ENCODE measurements at places on chromosomes 3 and 15. TPM values are rescaled to one million over a fixed set of nuclear protein-coding genes. Genes with fewer than 3 reads are reported as not detected.
A peak's percentile ranks its signal among the peaks of the same experiment; 100 is the strongest.

DNA sequence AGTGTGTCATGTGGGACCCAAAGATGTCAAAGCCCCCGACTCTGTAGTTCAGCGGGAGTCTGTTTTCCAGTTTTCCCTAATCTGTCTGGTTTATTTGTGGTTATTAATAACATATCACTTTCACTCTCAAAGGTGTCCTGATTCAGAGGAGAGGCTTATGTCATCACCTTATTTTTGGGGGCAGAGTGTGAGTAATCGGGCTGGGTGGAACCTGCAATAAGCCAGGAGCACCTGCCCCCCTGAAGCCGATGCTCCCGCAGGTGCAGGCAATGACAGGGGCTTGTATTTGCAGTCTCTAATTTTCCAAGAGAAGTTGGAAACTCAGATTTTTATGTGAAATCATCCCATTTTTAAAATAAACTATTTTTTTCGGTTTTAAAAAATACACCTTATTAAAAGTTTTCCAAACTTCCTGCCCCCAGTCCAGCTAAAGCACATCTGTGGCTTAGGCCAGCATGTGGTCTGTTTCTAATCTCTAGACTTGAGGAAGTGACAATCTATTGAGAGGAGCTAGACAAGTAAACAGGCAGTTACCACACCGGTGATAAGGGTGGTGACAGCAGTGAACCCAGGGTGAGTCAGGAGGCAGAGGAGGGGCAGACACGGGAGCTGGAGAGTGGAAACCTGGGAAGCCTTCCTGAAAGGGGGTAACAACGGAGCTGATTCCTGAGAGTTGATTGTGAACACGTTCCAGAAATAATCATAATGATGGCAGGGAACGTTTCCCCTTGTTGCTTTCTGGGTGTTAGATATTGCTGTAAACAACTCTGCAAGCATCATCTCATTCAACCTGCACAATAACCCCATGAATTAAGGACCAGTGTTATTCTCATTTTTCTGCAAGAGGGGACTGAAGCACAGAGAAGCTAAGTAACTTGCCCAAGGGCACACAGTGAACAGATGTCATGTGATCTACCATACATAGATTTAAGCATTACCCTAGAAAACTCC, 37.2 kb downstream of the BHLHE40 start:
- H3K27me3 ChIP-seq = no peaks in the 10 kb centered on the region
- no peaks in the 10 kb centered on the region for H3K4me1 ChIP-seq
- peak overlapping the region; percentile 47 for H3K27ac ChIP-seq
- H3K4me3 ChIP-seq = no peak overlapping the region

GRCh38 chr3:126654571-126655383, at the start of gene TXNRD3:
Gene TXNRD3 (minus strand): TSS chr3:126655124.
- peak; percentile 86 for DNase-seq
- H3K4me1 ChIP-seq = peaks cover 6% of the 10 kb centered on the region
- H3K27me3 ChIP-seq = no peaks in the 10 kb centered on the region
- no peaks in the 10 kb centered on the region for H3K36me3 ChIP-seq
- peak within 1 kb of the TSS; percentile 86 for H3K27ac ChIP-seq

The FBXL22 gene
- total RNA-seq = 107 TPM

DNA sequence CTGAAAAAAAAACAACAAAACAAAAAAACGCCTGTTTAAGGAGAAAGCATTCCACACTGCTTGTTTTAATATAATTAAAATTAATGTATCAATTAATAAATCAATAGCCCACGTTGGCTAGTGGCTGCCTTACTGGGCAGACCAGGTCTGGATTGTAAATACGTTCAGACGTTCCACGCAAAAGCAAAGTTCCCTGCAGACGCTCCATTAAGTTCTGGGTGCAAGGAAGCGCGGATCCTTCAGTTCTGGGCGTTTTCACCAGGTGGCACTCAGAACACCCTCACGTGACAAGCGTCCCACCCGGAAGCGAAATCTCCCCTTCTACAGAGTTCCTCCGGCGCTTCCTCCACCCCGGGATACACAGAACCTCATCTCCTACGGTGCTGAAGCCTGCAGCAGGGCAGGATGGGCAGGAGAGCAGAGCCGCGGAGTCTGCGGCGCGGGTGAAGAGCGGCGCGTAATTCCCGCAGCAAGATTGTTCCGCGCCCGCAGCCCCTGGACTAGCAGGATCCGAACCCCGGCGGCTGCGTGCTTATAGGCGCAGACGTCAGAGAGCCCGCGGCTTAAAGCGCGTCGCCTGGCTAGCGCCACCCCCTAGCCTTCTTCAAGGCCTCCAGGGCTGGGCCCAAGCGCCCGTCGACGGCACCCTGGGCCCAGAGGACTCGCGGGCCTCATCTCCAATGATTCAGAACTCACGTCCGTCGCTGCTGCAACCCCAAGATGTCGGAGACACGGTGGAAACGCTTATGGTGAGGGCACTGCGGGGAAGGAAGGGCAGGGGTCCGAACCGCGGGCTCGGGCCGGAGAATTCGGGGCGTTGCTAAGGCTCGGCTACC, at the start of gene SLC25A38:
Gene SLC25A38 (plus strand): TSS at position 326 of the 836 bp plus-strand sequence. CDS start 355 bp downstream, at position 681.
- peak within 1 kb of the TSS; percentile 62 for H3K4me3 ChIP-seq
- DNase-seq = peak; percentile 91
- H3K4me1 ChIP-seq = no peaks in the 10 kb centered on the region
- no peaks in the 10 kb centered on the region for H3K36me3 ChIP-seq
- H3K27ac ChIP-seq = peak within 1 kb of the TSS; percentile 92
- no peaks in the 10 kb centered on the region for H3K27me3 ChIP-seq

- no peak for DNase-seq
- H3K4me3 ChIP-seq = no peak overlapping the region
- peaks cover 14% of the 10 kb centered on the region for H3K4me1 ChIP-seq
- H3K27ac ChIP-seq = no peak overlapping the region
- no peaks in the 10 kb centered on the region for H3K36me3 ChIP-seq
These were observed 43.4 kb downstream of the PXYLP1 start for GRCh38 chr3:141275032-141275422.

DNA sequence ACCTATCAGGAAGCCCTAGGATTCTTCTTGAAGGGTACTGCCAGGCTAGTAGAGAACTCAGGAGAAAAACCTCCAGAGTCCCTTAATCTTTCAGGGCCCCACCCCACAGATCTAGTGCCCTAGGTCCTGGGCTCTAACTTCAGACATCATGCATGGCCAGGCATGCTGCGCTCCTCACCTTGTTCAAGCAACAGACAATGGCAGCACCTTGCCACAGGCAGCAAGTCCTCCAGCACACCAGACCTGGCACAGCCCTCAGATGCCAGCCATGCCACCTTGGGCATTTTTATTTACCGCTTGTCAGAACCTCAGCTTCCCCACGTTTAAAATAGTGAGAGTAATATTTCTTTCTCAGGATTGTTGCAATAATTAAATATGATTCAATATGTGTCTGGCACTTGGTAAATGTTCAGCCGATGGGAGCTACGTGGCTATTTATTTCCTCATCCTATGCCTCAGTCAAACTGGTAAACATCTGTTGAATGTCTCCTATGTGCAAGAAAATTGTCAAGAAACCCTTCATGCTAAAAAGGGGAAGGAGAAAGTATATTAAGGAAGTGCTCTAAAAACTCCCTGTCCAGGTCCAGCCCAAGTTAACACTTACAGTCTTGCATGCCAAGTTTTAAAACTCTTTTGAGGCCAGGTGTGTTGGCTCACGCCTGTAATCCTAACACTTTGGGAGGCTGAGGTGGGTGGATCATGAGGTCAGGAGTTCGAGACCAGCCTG, 14.5 kb upstream of the CCR1 start:
- no peaks in the 10 kb centered on the region for H3K4me1 ChIP-seq
- no peaks in the 10 kb centered on the region for H3K27me3 ChIP-seq
- H3K27ac ChIP-seq = no peak overlapping the region
- DNase-seq = no peak
- no peak overlapping the region for H3K4me3 ChIP-seq

The AMT gene
- total RNA-seq = 4.3 TPM

DNA sequence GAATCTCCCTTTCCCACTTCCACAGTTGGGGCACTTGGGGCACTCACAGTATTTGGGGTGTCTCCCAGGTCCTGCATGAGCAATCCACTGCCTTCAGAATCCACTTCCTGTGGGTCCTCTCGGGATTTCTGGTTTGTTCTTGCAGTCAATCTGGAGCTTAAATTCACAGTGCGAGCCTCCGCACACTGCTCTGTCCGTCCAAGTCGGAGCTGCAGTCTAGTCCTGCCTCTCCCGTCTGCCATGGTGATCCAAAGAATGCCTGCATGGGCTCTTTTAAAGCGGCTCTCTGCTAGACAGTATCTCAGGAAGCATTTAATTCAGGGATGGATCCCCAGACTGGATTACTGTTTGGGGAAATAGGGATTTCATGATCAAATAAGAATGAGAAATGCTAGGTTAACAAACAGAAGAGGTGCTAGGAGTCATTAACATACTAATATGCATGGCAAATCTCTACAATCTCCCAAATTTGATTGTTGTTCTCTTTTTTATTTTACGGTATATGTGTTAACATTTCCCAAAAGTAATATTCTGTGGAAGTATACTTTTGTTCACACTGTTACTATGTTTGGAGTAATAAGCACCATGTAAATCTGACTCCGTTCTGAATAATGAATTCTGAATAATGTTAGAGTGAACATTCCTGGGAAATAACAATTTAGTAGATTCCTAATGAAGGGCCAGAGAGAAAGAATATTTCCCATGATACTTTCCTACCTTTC, 142.5 kb downstream of the HCN4 start:
- no peak overlapping the region for H3K27ac ChIP-seq
- no peak for DNase-seq
- no peaks in the 10 kb centered on the region for H3K27me3 ChIP-seq
- H3K36me3 ChIP-seq = no peaks in the 10 kb centered on the region
- H3K4me1 ChIP-seq = peaks cover 4% of the 10 kb centered on the region
- no peak overlapping the region for H3K4me3 ChIP-seq

GRCh38 chr15:25718169-25718536, 145.0 kb downstream of the ATP10A start:
- DNase-seq = peak; percentile 55
- H3K36me3 ChIP-seq = no peaks in the 10 kb centered on the region
- no peak overlapping the region for H3K27ac ChIP-seq

- H3K4me1 ChIP-seq = no peaks in the 10 kb centered on the region
- DNase-seq = no peak
- H3K27me3 ChIP-seq = no peaks in the 10 kb centered on the region
- no peak overlapping the region for H3K4me3 ChIP-seq
- no peak overlapping the region for H3K27ac ChIP-seq
These were observed 380.7 kb upstream of the GOLIM4 start for GRCh38 chr3:168476360-168476980.

- no peak overlapping the region for H3K4me3 ChIP-seq
These were observed 141.5 kb downstream of the PLOD2 start for GRCh38 chr3:146019508-146019907.

DNA sequence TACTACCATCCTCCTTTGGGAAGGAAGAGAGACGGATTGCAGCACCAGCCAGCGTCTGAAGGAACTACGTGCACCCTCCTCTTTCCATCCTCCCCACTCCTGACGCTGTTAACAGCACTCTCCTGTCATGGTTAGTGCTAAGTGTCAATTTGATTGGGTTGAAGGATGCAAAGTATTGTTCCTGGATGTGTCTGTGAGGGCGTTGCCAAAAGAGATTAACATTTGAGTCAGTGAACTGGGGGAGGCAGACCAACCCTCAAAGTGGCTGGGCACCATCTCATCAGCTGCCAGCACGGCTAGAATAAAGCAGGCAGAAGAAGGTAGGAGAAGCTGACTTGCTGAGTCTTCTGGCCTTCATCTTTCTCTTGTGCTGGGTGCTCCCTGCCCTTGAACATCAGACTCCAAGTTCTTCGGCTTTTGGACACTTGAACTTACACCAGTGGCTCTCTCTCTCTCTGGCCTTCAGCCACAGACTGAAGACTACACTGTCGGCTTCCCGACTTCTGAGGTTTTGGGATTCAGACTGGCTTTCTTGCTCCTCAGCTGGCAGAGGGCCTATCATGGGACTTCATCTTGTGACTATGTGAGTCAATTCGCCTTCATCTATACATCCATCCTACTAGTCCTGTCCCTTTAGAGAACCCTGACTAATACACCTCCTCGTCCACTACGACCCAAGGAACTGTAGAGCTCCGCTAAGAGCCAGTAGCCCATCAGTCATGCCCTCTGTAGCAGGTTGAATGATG, 128.2 kb upstream of the HES1 start:
- H3K27ac ChIP-seq = no peak overlapping the region
- H3K4me3 ChIP-seq = no peak overlapping the region
- no peak for DNase-seq
- no peaks in the 10 kb centered on the region for H3K27me3 ChIP-seq

DNA sequence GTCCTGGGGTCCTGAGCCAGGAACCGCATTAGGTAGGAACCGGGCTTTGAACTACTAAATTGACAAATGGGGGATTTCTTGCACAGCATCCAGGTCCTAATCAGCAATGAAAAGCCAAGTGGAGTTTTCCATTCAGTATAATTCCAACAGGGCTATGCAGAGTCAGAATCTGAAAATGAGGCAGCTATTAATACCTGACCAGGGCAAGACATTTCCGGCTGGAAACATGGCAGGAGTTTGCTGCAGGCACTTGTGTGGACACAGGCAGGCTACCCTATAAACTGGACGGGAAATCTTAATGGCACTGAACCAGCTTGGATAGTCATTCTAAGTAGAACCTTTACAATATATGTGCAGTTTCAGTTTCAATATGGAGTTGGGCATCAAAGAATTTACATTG, 553.1 kb downstream of the FGF12 start:
- no peaks in the 10 kb centered on the region for H3K27me3 ChIP-seq
- H3K36me3 ChIP-seq = no peaks in the 10 kb centered on the region
- H3K27ac ChIP-seq = no peak overlapping the region
- H3K4me1 ChIP-seq = no peaks in the 10 kb centered on the region

DNA sequence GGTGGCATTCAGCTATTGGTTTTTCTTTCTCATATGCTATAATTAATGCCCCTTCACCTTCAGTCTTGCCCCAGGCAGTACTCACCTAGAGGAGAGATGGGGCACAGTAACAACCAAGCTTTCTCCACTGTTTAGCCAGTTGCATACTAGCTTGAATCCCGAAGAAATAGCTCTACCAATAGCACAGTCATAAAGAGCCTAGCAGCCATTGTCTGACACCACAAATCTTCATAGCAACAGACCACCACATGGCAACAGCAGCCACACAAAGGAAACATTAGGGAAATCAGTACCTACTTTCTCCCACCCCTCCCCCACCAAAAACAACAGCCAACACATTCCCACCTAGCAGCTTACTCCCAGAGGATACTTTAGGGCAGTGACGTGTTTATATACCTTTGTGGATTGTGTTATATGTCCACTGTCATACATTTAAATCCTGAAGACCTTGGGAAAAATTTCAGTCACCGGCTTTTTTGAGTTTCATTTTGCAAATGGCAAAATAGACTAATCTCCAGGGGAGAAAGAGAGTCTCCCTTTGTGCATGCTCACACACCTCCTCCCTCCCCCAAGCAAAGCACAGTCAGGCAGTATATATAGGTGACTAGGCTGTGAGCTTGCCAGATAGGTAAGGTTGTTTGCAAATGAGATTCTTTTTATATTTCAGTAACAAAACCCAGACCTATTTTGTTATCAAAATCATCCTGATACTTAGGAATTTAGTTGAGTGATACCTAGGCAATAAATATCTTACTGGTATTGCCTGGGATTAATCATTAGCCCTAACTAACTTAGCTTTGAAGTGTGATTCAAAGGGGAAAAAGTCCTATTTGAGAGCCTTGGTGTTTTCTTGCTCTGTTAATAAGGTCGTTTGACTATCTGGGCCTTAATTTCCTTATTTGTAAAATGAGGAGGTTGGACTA, 140.6 kb downstream of the RBPMS2 start:
- no peaks in the 10 kb centered on the region for H3K27me3 ChIP-seq
- H3K27ac ChIP-seq = no peak overlapping the region
- no peak for DNase-seq
